NCI-H526 (cell line): ENCODE measurements at places on chromosomes 6 and 20.

- no peak for DNase-seq
Observed at GRCh38 chr6:142246960-142247359, 54.8 kb upstream of the ADGRG6 start.

- no peak for DNase-seq
Observed at GRCh38 chr20:1741309-1742048, 83.9 kb upstream of the SIRPG start.

DNA sequence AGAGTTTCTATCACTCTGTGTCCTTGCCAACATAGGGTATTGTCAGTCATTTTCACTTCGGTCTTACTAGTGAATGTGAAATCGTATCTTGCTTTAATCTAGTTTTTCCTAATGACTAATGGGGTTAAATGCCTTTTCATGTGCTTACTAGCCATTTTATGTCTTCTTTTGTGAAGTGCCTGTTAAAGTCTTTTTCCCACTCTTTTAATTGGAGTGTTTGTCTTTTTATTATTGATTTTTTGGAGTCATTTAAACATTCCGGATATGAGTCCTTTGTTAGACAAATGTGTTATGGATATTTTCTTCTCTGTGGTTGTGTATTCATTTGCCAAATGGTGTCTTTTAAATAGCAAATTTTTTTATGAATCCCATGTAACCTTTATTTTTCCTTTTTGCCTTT is 194.6 kb downstream of the CDH26 start:
- no peak for DNase-seq

DNA sequence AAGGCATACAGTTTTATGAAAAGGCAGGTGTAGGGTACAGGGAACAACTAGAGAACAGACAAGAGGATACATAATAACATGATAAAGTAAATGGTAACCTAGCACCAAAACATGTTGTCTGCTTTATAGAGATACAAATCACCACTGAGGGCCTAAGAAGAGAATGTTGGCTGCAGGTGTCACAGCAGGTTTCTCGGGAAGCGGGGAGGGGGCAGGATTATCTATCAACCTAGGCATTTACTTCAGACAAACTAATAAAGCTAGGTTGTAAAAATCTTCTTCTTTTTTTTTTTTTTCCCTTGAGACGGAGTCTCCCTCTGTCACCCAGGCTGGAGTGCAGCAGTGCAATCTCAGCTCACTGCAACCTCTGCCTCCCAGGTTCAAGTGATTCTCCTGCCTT is 22.7 kb downstream of the PIM1 start:
- no peak for DNase-seq

DNA sequence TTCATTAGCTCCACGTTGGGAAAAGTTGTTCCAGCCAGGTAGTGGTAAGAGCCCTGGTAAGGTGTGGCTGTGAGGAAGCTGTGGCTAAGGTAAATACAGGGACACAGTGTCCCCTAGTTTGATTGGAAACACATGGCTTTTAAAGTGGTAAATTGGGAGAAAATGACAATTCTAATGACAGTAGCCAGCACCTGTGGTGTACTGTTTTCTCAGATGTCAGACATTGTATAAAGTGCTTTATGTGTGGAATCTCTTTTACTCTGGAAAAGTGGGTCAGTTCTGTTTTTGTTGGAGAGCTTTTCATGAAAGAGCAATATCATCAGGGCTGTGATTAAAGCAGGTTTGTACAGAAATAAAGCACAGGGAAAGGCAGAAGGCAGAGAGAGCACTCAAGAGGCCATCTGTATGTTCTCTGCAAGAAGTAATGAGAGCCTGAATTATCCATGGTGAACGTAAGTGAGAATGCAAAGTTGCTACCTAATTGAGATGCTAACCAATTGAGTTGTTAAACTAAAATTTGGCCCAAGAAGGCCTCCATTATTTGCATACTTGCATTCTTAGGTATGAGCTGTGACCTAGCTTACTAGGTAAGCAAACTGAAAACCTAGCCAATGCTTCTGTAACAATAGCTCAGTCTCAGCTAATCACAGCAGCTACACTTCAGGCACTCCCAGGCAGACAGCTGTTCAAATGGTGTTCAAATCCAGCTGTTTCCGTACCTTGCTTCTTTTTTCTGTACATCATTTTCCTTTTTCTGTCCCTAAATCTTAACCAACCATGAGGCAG is 28.2 kb downstream of the MRAP2 start:
- no peak for DNase-seq

GRCh38 chr6:47687432-47687831 is 10.9 kb upstream of the ADGRF4 start:
- DNase-seq: no peak

DNA sequence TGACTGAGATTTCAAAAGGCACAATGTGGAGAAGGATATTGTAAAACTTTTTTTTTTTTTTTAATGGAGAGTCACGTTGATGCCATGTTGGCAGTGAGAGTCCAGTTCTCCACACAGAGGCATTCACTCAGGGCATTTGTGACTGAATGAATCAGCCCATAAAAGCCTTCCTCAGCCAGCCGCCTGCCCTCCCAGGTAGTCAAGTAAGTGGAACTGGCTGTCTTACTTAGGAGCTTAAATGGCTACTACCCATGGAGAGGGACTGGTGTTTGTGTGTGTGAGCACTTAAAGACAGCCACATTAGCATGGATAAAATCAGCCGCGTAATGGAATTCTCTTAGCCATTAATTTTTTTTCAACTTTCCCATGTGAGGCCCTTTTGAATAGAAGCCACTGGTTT is 12.6 kb downstream of the AAR2 start:
- no peak for DNase-seq

DNA sequence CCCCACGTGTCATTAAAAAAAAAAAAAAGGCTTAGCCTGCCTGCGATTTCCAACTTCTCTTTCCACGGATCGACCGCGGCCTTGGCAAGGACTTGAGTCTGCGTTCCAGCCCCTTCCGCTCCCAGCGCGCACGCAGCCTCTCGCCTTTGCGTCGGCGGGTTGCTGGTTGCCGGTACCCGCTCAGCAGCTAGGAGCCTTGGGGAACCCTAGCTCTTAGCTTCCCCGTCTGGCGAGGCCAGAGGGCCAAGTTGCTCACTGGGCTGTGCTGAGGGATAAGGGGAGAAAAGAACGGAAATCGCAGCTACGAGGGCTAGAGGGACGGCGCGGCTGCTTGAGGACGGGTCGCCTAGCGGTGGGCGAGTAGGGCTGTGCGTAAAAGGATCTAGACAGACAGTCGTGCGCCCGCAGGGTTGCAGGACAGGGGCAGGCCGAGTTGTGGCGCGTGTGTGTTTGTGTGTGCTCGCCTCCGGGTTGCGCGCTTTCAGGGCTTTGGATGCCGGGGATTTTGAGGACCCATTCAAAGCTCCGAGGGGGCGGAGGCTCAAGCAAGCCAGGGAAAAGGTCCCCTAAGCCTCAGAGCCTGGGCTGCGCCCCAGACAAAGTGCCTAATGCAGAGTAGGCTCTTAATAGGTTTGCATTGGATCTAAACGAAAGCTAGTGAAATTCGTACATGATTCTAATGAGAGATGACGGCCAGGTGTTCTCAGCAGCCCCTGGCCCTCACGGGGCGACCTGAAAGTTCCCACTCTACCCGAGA is 40.5 kb upstream of the OSTM1 start:
- DNase-seq: no peak

DNA sequence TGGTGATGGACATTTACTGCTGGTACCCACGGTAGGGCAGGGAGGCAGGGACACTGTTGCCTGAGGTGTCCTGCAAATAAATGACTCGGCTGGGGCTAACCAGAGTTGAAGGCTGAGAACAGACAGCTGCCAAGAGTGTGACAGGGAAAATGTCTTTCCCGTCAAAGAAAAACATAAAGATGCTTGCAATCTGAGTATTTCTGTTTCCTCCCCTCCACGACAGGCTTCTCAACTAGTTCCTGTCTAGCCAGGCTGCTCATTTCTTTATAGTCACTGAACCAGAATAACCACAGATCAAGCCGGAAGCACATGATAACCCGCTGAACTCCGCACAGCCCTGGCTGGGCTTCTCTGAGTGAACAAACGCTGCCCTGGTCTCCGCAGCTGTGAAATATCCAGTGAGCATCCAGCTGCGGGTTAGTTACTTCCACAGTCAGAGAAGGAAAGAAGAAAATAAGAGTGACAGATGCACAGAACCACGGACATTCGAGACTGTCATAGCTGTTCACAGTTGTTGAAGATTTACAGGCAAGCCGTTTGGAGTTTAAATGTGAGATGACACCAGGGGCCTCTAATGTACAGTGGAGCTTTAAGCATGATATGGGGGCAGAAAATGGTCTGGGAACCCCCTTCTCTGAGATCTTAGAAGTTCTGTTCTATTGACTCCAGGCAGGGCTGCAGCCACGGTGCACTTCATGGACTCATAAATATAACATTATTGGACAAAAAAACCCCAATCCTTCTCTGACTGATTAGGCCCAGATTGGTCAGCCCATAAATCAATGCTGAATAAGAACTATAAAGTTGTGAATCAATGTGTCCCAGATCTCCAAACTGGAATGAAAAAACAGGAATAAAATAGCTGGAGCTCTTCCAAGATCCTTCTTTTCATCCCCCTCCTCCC is 299.9 kb upstream of the SUPT3H start:
- peak; percentile 72 for DNase-seq

DNA sequence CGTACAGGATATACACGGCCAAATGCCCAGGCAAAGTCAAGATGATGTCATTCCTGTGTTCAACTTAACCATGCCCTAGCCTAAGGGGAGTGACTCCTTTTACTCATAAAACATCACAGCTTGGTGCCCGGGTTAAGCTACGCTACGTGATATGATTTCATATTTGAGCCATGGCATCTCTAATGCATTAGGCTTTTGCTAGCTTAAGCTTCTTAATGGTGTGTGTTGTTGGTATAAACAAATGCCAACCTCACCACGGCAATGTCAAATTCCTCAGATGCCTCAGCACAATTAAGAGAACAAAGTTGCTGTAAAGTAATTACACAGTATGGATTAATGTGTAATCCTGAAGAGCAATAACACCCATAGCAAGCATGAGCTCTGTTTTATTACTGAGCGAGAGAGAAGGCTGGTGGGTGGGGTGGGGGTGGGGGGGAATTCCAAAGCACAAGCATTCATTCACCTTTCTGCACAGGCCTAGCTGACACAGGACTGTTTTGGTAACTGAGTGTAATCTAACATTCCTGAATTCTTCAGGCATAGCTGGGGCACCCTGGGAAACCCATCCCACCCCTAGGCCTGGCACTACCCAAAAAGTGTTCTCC is 44.7 kb upstream of the CNKSR3 start:
- DNase-seq: no peak

- no peak for DNase-seq
Observed at GRCh38 chr6:109793792-109794191, 102.7 kb downstream of the FIG4 start.

DNA sequence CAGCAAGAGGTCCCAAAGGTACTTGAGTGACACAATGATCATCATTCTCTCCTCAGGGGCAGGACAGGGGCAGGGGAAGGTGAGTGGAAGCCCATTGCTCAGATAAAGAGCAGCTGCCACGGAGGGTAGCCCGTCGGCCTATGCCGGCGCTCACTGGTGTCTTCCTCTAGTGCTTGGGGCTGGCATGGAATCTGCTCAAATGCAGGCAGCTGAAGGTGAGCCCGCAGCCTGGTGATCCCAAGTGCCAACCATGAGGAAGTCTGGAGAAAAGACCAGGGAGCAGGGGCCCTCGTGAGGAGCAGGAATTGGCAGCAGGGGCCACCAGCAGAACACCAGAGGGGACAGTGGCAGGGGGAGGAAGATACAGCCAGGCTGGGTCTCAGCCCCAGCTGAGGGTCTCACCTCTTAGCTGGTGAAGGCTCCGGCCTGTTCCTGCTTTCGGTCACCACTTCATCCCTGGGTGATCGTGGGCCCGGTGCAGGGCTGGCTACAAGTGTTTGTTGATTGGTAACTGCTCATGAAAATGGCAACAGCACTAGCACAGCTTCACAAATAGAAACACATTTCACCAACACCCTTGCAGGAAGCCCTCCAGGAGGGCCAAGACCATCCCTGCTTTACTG is 24.7 kb downstream of the RBCK1 start:
- no peak for DNase-seq

- DNase-seq: no peak
Observed at GRCh38 chr20:37144856-37145404, 34.2 kb upstream of the RPN2 start.

DNA sequence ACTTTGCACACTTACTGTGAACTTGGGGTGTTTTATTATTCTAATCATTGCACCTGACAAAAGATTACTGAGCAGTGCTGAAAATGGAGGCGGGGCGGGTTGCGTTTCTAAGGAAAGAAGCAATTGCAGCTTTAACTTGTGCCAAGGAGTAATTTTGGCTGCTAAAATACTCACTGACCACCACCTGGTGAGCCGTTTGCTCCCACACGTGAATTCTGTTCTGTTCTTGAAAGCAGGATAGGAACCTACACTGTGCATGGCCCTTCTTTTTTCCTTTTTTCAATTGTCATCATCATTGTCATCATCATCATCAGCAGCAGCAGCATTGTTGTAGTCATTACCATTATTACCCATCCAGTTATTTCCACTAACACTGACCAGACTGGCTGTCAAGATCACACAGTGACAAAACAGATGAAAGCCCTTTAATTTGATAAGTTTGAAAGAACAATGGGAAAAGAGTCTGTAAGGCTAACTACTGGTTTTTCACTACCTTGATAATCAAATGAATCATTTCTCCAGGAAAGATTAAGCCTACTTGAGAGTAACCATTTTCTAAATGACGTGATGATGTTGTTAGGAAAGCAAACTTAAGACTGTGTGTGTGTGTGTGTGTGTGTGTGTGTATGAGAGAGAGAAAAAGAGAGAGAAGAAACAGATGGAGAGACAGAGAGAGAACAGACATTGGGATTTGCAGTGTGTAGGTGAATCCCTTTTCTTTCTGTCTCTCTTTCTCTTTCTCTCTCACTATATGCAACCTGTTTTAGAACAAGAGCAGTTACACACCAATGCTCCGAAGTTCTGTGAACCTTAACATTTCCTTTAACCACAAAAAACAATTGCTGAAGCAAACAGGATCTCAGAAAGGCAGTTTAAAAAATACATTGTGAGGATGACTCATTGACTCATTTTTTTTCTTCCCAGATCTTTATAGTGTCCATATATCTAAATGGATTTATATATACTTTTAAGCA is 3.8 kb downstream of the RIPOR2 start:
- no peak for DNase-seq

GRCh38 chr6:94052749-94053148 is 633.4 kb upstream of the EPHA7 start:
- no peak for DNase-seq

DNA sequence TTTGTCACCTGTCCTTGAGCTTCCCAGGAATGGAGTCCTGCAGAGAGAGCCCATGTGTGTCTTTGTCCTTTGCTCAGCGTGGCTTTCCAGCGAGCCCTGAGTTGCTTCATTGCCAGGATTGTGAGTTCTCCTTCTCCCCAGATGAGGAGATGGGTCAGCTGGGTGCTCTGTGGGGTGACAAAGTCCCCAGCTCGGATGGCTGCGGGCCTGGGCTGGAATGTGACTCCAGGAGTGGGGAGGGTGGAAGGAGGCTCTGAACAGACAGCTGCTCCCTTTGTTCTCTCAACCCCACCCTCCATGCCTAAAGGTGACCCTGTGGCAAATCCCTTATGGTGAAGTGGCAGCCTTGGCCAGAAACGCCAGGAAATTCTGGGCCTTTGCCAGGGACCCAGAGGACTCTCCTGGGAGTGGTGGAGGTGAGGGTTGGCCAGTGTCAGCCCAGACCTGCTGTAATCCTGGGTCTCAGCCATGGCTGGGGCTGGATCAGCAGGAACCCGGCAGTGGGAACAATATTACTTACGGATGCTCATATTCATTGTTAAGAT is 44.4 kb upstream of the CST5 start:
- DNase-seq: no peak
